ENCODE measurements at places on chromosomes 16 and 17.

DNA sequence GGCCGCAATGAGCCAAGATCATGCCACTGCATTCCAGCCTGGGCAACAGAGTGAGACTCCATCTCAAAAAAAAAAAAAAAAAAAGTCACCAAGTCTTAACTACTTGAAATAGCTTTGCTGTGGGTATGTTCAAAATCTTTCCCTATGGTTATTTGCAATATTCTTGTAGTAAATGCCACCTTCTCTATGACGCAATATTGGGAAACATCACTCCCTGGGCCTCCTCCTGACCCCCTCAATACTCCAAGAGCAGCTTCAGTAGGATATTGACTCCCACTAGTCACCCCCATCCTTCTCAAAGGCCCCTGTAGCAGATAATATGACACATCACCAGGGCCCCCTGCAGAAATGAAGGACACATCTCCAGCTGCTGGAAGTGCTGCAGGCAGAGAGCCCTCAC, 137.8 kb downstream of the AIPL1 start:
- no peak for DNase-seq

- DNase-seq = no peak
These were observed 23.3 kb downstream of the SHISA6 start for GRCh38 chr17:11264183-11264871.

GRCh38 chr16:17301593-17302135, 169.1 kb downstream of the XYLT1 start:
- DNase-seq = no peak

- DNase-seq = no peak
These were observed 12.8 kb upstream of the RANGRF start for GRCh38 chr17:8275421-8276290.

GRCh38 chr17:31198026-31198425, 99.0 kb downstream of the OMG start:
- DNase-seq = no peak

DNA sequence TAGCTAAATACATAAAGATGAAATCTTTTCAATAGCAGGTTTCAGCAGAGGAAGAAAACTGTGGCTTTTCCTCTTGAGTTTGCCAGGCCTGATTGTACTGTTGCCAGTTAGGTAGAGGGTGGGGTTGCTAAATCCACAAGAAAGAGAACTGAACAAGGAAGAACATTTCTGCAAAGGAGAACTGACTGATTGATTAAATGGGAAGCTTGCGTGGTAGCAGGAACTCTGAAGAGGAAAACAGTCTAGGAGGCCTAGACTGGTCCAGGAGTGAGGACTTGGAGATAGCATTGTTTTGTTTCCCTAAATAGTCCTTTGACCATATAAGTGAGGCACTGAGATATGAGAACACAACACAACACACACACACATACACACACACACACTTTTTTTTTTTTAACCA, 18.8 kb downstream of the LRRC36 start:
- DNase-seq = no peak

- DNase-seq = no peak
These were observed 3.1 kb downstream of the PLCG2 start for GRCh38 chr16:81782236-81782635.

- DNase-seq = no peak
These were observed 30.2 kb downstream of the LLGL2 start for GRCh38 chr17:75555679-75556153.

DNA sequence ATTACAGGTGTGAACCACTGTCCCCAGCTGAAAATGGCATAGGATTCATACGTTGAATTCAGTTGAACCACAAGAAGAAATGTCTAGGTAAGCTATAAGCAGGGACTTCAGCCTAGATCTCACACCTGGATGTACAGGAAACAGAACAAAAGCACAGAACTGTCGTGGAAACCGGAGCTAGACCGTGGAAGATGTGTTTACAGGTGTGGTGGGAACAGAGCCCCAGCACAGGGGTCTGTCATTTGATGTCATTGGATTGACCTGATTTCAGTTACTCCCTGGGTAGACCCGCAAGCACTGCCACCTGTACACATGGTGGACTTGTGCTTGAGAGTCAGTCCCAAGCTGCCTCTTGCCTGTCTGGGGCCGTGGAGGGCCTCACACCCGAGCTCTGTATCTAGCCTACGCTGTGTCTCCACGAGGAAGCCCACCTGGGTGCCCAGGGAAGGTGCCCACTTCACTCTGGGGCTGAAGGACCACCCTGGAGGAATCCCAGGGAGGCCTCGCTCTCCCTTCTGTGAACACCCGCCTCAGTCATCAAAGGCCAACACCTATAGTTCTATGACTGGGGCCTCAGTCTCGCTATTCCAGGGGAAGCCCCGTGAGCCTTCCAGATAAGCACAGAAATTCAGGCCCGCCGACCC, 32.2 kb upstream of the MLKL start:
- no peak for DNase-seq

GRCh38 chr16:50289950-50290764, 23.8 kb downstream of the ADCY7 start:
- DNase-seq = no peak

- no peak for DNase-seq
These were observed 16.8 kb downstream of the POLR3E start for GRCh38 chr16:22313876-22314470.

DNA sequence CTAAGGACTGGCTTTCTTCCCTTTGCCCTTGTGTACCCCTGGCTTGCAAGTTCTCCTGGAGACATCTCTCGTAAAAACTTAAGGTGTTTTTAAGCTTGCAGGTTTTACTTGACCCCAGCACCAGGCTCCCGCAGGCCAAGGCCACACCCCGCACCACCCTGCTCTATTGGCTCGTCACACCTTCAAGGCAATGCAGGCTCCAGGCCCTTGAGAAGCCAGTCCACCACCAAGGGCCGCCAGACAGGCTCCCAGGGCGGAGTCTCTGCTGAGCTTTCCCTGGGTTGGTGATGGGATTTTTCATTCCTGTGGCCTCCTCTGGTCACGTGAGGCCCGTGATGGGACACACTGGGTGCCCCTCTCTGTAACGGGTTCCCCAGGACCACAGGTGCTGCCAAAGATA, 9.9 kb downstream of the CSNK1D start:
- DNase-seq = no peak

GRCh38 chr17:81233811-81234505, 4.9 kb downstream of the TEPSIN start:
- no peak for DNase-seq
